M059J (cell line): ENCODE measurements at places on chromosomes 12 and 14. TPM values are rescaled to one million over a fixed set of nuclear protein-coding genes. Genes with fewer than 3 reads are reported as not detected.

DNA sequence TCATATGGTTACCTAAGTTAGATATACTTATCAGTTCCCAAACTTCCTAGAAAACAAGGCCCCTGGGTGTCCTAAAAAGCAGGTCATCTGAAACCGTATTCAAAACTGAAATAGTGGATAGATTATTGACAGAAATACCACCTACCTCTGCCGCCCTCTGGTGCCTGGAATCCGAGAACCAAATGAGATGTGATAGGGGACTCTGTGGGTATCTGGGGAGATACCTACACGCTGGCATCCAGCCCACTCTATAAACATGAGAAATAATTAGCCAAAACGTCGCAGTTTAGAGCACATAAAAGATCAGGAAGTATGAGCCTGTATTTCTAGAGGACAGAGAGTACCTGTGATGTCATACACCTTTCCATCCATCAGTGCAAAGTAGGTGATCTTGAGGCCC lies 4.4 kb downstream of the ORMDL2 start:
- no peak for DNase-seq

DNA sequence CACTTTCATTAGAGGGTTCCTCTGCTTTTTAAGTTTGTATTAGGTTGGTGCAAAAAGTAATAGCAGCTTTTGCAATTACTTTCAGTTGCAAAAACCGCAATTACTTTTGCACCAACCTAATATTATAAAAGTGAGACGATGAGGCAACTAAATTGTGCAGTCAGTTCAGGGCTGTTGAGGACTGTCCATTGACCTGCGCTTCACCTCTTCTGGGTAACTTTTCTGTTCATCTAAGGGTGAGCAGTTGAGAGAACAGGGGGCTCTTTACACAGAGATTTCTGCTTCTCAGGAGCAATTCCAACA lies 191.3 kb downstream of the AACS start:
- DNase-seq, result no peak

DNA sequence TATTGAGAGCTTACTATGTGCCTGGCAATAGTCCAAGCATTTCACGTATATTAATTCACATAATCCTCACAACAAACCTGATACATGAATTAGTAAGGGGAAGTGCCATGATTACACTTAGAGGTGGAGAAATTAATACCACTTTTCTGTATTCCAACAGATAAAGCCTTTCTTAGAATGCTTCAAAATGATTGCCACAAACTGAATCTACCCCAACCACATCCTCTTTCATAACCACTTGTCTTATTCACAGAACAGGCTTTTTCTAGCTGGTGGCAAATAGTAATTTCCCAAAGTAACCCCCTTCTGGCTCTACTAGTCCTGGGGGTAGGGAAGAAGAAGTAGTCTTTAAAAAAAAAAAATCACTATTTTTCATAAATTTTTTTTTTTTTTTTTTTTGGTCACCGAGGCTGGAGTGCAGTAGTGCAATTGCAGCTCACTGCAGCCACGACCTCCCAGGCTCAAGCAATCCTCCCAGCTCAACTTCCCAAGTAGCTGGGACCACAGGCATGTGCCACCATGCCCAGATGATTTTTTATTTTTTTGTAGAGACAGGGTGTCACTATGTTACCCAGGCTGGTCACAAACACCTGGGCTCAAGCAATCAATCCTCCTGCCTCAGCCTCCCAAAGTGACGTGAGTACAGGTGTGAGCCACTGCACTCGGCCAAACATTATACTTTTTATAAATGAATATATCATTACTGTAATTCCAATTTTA lies 59.0 kb upstream of the ARID2 start:
- peak; percentile 45 for DNase-seq

DNA sequence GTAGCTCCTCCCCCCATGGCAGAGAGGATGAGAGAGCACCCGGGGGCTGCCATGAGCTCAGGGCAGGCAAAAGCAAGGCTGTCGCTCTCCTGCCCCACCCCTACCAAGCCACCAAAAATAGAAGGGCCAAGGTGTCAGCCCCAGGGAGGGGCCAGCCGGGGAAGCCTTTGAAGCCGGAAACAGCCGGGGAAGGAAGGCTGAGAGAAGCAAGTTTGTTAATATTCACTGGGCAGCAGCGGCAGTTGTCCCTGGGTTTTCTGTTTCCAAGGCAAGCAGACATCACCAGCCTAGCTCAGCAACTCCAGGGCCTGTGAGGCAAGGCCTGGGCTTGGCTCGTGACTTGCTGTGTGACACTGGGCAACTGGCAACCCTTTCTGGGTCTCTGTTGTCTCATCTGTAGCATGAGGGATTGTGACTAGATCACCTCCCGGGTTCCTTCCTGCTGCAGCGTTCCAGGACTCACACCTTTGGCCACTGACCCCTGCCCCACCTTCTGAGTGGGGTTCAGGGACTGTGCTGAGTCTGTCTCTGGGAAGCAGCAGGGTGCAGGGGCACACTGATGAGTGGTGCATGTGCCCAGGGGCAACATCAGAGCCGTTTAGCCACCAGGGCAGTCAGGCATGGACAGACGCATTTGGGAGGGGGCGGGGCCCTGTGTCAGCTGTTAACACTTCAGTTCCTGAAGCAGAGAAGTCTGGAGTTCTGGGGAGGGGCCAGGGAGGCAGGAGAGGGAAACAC lies 24.3 kb downstream of the SYNDIG1L start:
- peak; percentile 12 for DNase-seq

Gene TMPRSS12
- total RNA-seq, result not detected in 2 replicates

- no peak for DNase-seq
Measured at GRCh38 chr14:68148276-68148675, 328.7 kb downstream of the RAD51B start.

DNA sequence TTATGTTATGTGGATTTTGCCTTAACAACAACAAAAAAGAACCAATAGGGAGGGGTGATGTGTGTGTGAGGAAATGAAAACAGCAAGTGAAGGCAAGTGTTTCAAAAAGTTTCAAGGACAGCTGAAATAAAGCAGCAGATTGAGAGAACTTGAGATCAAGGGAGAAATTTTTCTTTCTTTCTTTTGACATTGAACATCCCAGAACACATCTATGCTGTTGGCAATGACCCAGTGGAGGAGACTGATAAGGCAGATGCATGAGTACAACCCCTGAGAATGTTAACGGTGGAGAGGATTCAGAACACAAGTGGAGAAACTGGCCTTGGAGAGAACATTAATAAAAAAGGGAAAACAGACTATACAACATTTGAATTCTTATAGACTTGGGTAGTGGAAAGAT lies 2.9 kb downstream of the LLPH start:
- no peak for DNase-seq
